IMR-90 (cell line): ENCODE measurements at places on chromosomes 2 and 18. TPM values are rescaled to one million over a fixed set of nuclear protein-coding genes. Genes with fewer than 3 reads are reported as not detected.

DNA sequence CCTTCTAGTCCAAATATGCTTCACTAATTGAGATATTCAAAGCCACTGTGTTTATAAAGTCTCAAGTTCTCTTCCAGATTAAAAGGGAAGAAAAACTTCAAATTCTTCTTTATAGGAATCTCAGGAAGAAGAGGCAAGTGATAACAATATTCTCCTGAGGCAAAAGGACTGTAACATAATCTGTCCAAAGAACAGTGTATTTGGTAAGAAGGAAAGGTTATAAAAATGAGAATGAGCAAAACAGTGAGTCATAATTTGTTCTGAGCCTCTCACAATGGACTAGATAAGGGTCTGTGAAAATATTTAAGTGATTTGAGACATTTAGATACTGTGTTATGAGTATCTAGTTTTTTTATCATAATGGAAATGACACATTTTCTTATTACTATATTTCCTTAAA, 44.3 kb downstream of the SNRPD1 start:
- DNase-seq, result peak; percentile 69

DNA sequence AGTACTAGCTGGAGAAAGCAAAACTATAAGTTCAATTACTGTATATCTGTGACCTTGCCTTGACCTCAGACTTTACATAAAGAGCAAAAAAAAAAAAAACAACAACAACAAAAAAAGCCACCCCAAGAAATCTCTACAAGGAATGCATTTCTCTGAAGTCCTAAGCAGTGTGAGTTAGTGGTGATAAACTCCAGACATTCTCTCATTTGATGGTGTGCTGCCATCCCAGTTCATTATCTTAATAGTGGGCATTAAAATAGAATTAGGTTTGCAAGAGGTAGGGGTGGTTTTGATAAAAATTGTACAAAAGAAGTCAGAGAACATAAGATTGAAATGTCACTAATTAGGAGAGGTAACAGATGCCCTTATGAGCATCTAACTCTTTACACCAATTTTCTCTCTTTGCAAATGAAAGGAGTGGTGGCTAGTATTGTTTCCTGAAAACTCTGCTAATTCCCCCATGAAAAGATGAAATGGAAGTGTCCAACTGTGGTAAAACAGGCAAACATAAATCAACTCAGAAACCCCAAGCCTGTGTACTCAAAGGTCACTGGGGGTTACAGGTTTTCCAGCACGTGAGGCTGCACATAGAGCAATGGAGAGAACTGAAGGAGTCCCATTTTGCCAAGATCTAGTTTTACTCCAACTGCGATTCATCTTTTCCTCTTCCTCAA, 131.9 kb downstream of the MEIS1 start:
- DNase-seq, result no peak

DNA sequence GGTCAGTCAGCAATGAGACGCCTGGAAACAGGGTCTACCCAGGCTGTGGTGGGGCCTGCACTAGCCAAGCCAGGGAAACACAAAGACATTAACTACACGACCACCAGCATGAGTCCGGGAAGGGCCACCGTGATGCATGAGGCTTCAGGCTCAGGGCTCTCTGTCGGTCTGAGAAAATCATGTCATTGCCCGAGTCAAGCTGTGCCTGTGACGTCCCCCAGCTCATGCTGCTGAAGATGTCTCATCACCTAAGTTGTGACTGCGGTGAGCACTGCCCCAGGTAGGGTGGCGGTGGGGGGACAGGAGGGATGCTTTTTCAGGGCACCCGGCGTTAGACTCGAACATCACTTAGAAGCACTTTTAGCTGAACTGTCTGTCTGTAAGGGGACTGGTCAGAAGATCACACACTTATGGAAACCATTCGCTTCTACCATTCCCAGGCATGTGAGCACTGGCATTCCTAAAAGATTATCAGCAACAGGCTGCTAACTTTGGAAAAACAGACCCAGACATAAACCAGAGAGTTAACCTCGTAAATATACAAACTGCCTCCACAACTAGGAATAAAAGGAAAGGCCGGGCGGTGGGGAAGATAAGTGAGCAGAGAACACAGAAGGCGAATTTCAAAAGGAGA, 234.5 kb downstream of the HDAC4 start:
- DNase-seq, result peak; percentile 1

- DNase-seq, result peak; percentile 43
Measured at GRCh38 chr2:157872791-157873190, 3.3 kb downstream of the ACVR1 start.

DNA sequence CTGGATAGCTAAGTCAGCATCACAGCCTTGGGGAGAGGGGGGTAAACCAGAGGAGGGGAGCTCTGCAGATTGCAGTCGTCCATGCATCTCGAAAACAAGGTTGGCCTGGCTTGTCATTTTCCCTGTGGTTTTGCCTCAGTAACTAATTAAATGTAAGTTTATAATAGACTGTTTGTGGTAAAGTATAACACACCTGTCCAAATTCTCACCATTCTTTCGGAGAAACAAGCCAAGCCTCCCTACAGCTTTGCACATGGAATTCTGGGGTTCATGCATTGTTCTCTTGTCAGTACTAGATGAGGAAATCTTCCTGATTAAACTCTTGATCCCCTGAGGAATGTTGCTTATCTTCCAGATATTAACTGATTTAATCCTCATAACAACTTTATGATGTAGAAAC, 1065.2 kb upstream of the FAM98A start:
- DNase-seq, result no peak

GRCh38 chr2:232776435-232776834, at the start of gene KCNJ13:
TSS of gene KCNJ13 (minus strand) at chr2:232776565. CDS start at chr2:232771362, 5,203 bp downstream.
- peak; percentile 15 for DNase-seq

GRCh38 chr2:105179469-105180372, 61.8 kb upstream of the GPR45 start:
- DNase-seq, result peak; percentile 71

The SLC11A1 gene
- under 0.01 TPM in 2 replicates for total RNA-seq

The CDK15 gene
- 28.9 and 33.0 TPM in 2 replicates for total RNA-seq
